ENCODE measurements at places on chromosomes 7 and 10.

GRCh38 chr7:27890205-27890849 is 150.4 kb downstream of the TAX1BP1 start:
- no peak for DNase-seq

GRCh38 chr7:4709187-4709586 is 27.1 kb downstream of the FOXK1 start:
- DNase-seq: no peak

DNA sequence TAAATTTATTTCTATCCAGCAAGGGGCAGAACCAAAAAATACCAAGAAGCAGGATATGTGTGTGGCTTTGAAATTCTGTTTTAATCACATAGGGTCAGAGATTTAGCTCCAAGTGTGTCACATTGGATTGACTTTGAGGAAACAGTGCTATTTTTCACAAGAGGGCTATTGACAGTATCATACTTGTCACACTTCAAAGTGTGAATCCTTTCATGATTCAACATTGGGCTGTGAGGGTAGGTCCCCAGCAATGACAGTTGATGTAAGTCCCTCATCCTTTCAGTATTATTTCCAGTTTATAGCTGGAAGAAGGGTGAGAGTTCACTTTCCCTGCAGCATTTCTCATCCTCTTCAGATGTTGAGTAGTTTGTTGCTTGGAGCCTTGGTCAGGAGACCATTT is 7.4 kb downstream of the CCNY start:
- DNase-seq: no peak

DNA sequence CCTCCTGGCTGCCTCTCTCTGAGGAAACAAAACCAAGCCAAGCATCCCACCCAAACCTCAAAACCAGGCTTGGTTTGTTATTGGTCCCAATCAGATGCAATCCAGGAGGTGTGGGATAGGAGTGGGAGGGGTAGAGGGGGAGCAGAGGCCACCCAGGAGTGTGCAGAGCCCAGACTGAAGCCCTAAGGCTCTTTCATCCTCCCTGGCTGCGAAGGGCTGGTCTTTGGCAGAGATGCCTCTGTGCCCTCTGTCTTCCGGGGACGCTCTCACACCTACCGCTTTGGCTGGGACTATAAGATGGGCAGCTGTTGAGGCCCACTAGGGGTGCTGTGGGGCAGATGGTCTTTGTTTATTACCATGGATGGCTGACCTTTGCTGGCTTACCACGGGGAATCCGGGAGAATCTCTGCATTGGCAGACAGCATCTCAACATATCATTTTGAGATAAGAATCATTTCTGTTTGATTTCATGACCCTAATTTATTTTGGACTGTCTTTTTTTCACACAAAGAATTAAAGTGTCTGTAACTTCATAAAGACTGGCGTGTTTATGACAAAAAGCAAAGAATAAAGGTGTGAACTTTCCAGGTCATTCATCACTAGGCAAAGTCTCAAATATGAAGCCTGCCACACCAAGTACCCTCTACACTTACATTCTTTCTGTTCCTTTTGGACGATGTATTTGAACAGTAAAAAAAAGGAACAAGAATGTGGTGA is 6.5 kb upstream of the DENND2A start:
- no peak for DNase-seq

GRCh38 chr7:142450695-142451094 is 192.8 kb upstream of the PRSS58 start:
- no peak for DNase-seq

- no peak for DNase-seq
Measured at GRCh38 chr7:114392686-114393085, 21.9 kb upstream of the FOXP2 start.

DNA sequence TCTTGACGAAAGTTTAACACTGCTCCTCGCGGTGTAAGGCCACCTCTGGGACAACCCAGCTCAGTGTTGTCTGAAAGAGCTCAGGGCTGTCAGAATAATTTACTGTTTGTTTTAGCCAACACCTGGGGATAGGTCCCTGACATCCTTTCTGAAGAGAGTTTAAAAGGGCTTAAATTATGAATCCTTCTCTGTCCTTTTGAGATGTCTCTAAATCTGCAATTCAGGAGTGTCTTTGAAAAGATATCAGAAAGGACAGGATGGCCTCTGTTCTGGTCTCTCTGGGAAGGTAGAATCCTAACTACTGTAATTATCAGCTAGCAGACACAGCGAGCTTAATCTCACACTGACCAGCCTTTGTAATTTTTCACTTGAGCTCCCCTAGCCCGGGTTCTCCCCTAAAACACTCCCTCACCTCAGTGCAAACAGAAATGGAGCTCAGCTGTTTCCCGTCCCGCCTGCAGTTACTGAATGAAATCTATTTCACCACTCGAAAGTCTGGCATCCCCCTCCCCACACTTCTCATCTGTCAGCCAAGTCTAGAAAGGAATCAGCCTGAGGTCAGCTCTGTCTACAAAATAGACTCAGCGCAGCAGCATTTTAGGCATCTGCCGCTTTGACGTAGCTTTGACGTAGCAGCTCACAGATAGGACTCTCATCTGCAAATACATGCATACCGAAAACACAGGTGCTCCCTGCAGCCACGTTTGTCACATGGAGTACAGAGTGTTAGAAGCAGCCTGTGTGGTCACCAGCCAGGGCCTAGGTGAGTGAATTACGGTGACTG is 4.8 kb downstream of the DYNC2I1 start:
- no peak for DNase-seq

DNA sequence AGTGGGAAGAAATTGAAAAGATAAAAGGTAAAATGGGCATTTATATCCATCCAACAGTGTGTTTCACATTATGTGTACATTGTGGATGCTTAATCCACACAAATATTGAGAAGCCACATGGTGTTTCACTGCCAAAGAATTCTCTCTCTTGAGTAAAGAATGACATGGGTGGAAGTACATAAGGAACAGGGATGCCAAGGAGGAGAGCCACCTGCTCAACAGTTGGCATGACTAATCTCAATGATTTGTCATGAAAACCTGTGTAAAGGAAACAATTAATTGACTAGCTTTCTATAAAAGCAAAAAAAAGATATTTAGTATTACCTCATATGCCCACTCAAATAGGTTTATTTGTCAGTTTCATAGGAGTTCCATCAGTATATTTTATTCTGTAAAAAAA is 43.1 kb downstream of the MAGI2 start:
- DNase-seq: no peak

DNA sequence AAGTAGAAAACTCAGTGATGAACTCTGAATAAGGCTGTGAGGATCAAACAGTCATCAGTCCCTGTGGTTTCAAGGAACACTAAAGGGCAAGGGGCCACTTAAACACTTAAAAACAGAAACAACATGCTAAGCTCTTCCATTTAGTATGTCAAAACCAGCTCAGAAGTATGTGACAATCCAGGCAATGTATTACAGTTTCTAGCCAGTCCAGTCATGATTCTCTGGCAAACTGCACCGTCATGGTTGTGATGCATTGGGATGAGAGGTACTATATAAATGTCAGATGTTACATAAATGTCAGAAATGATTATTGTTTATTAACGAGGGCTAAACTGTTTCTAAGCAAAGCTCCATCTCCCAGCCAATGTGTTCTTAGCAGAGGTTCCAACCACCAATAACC is 4.7 kb upstream of the CREB5 start:
- no peak for DNase-seq

DNA sequence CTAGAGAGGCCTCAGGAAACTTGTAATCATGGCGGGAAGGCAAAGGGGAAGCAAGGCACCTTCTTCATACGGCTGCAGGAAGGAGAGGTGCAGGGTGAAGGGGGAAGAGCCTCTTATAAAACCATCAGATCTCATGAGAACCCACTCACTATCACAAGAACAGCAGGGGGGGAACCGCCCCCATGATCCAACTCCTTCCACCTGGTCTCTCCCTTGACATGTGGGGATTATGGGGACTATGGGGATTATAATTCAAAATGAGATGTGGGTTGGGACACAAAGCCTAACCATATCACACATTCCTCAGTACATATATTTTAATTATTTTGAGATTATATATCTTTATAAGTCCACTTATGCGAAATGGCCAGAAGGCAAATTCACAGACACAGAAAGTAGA is 8.9 kb downstream of the HK1 start:
- no peak for DNase-seq

DNA sequence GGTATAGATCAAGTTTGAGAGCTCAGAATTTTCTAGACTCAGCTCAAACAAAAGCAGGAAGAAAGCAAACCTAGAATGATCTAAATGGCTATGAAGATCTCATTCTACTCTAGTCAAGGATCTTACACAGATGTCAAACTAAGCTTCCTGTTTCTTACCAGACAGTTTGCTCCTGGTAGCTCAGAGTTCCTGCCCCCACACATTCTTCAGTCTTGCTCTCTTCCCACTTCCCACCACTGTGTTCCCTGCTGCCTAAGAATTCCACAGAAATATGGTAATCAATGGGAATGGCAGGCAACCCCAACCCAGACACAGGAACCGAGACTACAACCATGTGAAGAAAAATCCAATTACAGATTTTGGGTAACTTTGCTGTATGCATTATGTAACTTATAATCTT is 133.4 kb upstream of the PTN start:
- no peak for DNase-seq

DNA sequence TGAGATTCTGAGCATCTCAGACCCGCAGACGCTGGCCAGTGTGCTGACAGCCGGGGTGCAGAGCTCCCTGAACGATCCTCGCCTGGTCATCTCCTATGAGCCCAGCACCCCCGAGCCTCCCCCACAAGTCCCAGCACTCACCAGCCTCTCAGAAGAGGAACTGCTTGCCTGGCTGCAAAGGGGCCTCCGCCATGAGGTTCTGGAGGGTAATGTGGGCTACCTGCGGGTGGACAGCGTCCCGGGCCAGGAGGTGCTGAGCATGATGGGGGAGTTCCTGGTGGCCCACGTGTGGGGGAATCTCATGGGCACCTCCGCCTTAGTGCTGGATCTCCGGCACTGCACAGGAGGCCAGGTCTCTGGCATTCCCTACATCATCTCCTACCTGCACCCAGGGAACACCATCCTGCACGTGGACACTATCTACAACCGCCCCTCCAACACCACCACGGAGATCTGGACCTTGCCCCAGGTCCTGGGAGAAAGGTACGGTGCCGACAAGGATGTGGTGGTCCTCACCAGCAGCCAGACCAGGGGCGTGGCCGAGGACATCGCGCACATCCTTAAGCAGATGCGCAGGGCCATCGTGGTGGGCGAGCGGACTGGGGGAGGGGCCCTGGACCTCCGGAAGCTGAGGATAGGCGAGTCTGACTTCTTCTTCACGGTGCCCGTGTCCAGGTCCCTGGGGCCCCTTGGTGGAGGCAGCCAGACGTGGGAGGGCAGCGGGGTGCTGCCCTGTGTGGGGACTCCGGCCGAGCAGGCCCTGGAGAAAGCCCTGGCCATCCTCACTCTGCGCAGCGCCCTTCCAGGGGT is 703 bp downstream of the RBP3 start:
- no peak for DNase-seq

DNA sequence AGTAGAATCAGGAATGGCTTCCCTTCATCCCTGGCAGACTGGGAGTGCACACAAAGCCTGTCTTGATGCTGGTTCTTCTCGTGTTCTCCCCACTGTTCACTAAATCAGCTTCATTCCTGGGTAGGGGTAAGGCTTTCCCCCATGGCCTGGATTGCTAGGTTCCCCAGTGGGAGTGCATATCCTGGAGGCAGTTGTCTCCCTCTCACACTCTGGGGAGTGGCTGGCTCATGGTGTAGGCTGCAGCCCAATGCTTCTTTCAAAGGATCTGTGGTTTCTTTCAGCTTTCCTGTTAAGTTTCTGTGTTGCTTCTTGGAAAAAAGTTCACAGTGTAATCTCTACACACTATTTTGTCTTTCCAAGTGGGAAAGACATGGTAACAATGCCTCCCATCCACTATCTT is 32.6 kb upstream of the ARMC3 start:
- no peak for DNase-seq

DNA sequence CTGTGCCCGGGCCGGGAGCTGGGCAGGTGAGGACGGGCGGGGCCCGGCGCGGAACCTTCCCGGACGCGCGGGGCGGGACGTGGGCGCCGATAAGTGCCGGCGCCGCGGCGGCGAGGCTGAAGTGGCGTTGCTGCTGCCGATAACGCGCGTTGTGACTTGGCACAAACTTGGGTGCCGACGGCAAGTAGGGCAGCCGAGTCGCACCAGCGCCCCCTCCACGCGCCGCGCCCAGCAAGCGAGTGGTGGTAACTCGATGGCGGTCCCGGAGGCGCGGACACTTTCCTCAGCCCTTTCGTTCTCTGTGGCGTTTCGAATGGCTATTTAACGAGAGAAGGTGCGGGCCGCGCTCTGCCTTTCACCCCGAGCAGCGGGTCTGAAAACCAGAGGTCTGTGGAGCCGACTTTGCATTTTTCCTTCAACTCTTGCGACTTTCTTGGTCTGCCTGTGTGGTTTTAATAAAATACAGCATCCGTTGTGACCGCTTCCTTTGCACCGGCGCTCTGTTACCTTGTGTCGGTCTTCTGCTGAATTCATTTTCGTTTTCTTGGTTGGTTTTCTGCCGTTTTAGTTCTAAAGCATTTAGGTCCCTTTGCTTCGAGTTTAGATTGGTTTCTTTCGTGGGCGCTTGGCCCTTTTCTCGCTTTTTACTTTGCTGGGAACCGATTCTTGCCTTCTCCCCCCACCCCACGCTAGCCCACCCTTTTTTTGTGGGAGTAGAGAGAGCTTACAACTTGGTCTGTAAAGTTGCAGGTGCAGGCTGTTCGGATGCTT is 701 bp downstream of the STK17A start:
- DNase-seq: peak; percentile 59

GRCh38 chr7:106165337-106165736 is 53.2 kb upstream of the SYPL1 start:
- DNase-seq: no peak

- DNase-seq: no peak
Measured at GRCh38 chr10:35565602-35566081, 39.5 kb upstream of the GJD4 start.

DNA sequence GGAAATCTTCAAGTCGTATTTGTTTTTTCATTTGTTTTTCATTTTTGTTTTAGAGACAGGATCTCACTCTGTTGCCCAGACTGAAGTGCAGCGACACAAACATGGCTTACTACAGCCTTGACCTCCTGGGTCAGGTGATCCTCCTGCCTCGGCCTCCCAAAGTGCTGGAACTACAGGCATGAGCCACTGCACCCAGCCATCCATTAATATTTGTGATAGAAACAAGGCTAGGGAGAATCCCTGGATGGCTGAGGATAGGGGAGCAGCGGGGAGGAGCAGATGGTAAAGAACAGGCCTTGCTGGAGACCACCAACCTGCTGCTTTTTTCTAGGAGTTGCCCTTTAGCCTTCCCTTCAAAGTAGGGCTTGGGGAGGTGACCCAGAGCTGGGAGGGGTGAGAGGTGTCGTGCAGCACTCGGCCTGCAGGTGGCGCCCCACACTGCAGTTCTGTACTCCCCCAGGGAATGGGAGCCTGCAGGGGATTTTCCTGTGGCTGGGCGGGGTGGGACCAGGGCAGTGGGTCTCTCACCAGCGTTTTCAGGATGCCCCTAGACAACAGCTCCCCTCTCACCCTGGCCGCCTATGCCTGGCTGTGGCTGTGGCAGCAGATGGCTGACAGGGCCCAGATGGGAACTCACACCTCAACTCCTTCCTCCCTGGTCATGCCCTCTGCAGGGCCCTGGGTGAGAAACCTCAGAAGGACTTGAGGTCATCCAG is 12.6 kb upstream of the CDH23 start:
- DNase-seq: peak; percentile 57

- no peak for DNase-seq
Measured at GRCh38 chr10:12228851-12229250, 32.9 kb downstream of the CDC123 start.

GRCh38 chr7:28413011-28413410 is 693 bp downstream of the CREB5 start:
- DNase-seq: no peak

GRCh38 chr10:87790185-87790584 is 27.8 kb downstream of the ATAD1 start:
- DNase-seq: no peak
